Activated CD8-positive, alpha-beta memory T cell treated with anti-CD3 and anti-CD28 coated beads for 24 hours (primary cell): ENCODE measurements at places on chromosomes 6 and 20.

DNA sequence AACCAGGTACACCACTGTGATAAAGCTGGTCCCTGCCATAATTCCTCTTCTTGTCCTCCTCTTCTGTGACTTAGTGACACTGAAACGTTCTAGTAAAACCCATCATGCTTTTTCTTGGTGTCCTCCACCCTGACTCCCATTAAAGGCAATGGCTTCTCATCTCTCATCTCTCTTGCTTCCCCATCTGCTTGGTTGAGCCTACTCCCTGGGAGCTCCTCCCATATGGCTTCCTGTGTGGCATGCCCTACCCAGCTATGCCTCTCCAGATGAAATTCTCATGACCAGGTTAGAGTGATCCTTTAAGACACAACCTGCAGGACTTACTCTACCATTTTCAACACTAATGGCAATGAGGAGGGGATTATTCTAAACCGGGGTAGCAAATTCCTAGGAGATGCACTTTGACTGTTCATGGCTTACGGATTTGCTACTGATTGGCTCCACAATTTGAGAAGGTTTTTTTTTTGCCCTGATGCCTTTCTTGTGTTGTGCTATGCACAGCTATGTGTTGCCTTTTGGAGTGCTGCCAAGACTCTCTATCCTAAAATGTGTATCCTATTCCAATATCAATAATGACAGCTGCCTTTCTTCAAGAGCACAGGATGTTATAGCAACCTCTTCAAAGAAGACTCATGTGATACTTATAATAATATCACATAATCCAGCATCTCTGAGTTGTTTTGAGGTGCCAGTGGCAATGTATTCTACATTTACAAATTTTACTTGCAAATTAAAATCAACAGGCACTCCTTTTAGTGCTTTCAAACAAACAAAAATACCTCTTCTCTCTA lies 6.1 kb downstream of the SIRPG start:
- DNase-seq = no peak

DNA sequence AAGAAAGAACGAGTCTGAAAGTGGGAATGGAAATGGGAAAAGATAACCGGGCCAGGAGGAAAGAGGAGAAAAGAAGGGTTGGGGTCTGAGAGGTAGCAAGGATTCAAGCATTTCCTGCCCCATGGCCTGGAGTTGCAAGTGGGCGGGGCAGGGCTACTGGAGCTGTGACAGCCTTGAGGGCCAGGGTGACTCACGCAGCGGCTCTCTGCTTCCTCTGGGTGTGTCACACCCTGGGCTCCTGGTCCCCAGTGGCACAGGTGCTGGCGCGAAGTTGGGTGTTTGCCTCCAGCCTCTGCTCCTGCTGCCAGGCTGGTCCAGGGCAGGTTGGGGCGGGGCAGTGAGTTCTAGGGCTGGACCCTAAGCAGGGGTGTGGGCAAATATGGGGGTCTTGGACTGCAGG lies 3.3 kb upstream of the ULBP3 start:
- no peak for DNase-seq

- no peak for DNase-seq
Measured at GRCh38 chr6:160162030-160162566, 40.5 kb downstream of the SLC22A1 start.

- no peak for DNase-seq
Measured at GRCh38 chr6:43058531-43058930, 703 bp downstream of the MRPL2 start.

GRCh38 chr20:35329435-35330139 lies 37.4 kb upstream of the FAM83C start:
- DNase-seq = peak; percentile 66
